Activated T-helper 1 cell treated with anti-CD3 and anti-CD28 coated beads, Interleukin-2, amount 50 U/mL, for 16 hours (primary cell): ENCODE measurements at places on chromosomes 5 and 9.

GRCh38 chr9:19200229-19200628 is 30.3 kb upstream of the DENND4C start:
- no peak for DNase-seq

DNA sequence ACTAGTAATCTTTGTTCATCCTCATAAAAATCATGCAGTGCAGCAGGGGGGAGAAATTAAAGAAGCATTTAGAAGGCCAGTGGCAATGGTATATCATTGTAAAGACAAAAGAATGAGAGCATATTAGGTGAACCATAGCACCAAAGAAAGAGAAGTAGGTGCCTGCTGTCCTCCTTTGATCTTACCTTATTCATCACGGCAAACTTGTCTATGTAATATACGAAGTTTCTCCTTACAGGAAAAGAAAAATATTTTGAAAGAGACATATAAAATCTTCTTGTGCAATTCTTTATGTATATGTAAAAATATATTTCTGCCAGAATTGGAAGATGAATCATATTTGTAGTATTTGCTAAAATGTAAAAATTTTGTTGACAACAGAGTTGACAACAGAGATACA is 411.3 kb upstream of the ARRDC3 start:
- DNase-seq = no peak

DNA sequence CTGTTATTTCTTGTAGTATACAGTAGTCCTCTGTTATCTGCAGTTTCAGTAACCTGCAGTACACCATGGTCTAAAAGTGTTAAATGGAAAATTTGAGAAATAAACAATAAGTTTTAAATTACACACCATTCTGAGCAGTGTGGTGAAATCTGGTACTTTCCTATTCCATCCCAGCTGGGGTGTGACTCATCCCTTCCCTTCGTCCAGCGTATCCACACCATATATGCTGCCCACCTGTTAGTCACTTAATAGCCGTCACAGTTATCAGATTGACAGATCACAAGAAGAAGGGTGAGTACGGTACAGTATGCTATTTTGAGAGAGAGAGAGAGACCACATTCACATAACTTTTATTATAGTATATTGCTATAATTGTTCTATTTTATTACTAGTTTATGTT is 28.9 kb downstream of the FAM151B start:
- no peak for DNase-seq

DNA sequence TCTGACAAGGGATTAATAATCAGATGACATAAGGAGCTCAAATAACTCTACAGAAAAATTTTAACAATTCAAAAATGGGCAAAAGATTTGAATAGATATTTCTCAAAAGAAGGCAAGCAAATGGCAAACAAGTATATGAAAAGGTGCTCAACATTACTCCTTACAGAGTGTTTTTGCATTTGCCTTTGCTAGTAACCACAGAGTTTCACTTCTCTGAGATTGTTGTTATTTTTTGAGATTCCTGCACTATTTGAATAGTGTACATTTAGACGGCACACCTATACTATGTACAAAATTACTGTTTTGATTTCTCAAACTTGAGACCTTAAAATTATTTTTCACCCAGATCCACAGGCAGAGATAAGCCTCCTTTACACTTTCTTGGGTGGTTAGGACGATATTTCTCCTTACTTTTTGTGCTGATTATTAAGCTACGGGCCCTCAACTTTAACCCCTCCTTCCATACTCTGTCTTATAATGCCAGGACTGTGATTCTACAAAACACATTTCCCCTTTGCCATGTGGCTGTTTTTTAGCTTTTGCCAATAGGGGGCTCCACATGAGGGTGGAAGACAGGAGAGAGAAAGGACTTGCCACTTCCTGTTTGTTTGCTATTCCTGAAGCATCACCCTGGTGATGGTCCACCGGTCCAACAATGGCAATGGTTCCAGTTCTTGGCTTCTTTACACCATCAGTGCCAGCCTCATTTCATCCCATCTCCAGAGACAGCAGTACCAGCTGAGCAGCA is 65.0 kb upstream of the DAP start:
- no peak for DNase-seq

- no peak for DNase-seq
These were observed 135.0 kb downstream of the HSD17B3 start for GRCh38 chr9:96167011-96167410.

DNA sequence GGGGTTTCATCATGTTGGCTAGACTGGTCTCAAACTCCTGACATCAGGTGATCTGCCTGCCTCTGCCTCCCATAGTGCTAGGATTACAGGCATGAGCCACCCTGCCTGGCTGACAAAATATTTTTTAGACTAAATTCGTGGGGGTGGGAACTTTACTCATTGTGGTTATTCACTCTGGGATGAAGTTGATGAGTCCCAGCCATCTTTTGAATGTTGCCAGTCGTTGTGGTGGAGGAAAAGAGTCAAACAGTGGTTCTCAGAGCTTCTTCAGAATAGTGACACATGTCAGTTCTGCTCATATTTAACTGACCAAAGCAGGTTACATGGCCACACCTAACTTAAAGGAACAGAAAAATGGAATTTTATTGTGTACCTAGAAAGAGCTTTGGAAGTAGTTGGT is 6.9 kb downstream of the SREK1 start:
- DNase-seq = no peak

GRCh38 chr5:179256328-179257175 is 88.7 kb downstream of the ADAMTS2 start:
- no peak for DNase-seq

DNA sequence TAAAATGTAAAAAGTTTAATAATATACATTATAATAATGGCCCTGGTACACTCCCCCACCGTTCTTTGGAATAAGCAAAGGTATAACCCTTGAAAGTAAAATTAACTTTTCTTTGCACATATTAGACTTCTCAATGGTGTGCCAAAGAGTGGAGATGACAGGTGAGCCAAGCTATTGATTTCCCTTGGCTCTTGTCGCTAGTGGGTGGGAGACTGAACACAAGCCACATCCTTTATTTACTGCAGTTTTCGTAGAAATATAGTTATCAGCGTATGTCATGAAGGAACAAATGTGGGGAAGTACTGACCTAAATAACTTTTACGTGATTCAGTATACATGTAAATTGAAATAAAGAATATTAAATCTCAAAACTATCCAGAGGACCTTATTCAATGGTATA is 549.3 kb downstream of the RAB3C start:
- DNase-seq = no peak

DNA sequence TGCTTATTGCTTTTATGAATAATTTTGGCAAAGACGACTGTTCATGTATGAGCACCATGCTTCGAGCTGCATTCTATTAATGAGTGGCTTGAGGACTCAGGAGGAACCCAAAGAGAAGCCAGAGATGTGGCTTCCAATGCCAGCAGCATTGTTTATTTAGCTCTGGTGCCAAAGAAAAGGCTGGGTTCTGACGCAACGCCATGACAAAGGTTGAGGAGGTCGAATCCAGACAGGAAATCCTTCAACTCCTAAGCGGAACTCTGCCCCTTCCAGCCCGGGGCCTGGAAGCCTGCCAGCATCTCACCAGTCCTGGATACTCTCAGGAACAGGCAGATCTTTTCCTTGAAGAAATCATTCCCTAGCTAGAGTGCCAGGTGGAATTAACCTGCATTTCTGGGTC is 104.4 kb downstream of the ARHGAP26 start:
- no peak for DNase-seq

DNA sequence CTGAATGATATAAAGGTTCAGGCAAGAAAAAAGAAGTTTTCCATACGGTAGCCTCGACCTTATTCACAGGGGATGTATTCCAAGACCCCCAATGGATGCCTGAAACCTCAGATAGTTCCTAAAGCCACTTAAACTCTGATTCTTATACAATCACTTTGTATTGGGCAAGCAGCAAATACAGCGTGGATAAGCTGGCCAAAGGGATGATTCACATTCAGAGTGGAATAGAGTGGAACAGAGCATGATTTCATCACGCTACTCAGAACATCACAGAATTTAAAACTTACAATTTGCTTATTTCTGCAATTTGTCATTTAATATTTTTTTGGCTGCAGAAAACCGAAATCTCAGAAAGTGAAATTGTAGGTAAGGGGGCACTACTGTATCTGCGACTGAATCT is 40.5 kb upstream of the CDH18 start:
- DNase-seq = no peak

DNA sequence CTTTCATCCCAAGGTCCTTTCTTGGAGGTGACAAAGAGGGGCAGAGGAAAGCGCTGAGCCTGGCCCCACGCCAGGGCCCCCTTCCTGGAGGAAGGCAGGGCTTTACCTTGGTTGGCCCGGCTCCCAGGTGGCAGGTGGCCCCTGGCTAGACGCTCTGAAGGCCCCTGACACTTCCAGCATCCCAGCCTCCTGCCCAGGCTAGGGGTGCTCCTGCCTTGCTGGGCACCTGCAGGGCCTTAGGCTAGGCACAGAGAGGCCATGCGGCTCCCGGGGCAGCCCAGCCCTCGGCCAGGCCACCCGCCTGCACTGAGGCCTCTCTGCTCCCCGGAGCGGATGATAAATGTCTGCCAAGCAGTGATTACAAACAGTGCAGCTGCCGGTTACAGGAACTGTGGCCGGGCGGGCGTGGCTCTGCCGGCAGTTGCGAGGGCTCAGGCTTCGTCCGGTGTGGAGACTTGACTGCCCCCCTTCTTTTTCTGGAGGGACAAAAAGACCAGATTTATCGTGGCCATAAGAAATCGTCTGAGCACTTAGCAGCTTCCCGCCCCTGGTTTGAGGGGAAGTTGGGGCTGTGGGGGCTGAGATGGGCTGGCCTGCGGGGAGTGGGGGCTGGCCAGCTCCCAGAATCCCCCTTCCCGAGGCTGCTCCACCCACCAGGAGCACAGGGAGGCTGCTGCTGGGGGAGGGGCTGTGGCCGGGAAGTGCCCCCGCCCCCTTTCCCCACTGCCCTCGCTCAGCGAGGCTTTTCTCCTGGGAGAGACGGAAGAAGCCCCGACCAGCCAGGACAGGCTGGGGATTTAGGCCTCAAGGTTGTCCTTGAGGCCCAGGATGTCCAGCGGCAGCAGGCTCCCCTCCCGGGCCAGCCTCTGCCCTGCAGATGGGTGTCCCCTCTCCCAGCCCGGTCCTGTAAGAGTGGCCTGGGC is 31.6 kb upstream of the UBAC1 start:
- no peak for DNase-seq

DNA sequence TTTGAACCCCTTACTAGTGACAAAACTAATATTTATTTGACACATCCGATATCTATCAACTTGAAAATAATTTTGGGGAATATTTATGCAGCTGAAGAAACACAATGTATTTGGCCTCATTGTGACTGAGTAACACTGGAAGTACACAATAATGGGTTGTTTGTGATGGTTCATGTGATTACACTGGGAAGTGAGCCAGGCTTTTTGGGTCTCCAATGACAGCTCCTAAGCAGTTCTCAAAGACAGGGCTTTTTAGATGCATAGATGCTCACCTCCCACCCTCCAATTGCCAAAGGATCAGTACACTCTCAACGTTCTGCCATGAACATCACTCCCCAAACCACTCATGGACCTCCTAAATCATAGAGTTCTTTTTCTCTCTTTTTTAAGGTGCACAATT is 170.0 kb downstream of the SLC24A2 start:
- DNase-seq = no peak

GRCh38 chr9:120818595-120818994 is 24.1 kb downstream of the PSMD5 start:
- no peak for DNase-seq

- DNase-seq = no peak
These were observed 26.8 kb downstream of the SMAD5 start for GRCh38 chr5:136159457-136159856.

DNA sequence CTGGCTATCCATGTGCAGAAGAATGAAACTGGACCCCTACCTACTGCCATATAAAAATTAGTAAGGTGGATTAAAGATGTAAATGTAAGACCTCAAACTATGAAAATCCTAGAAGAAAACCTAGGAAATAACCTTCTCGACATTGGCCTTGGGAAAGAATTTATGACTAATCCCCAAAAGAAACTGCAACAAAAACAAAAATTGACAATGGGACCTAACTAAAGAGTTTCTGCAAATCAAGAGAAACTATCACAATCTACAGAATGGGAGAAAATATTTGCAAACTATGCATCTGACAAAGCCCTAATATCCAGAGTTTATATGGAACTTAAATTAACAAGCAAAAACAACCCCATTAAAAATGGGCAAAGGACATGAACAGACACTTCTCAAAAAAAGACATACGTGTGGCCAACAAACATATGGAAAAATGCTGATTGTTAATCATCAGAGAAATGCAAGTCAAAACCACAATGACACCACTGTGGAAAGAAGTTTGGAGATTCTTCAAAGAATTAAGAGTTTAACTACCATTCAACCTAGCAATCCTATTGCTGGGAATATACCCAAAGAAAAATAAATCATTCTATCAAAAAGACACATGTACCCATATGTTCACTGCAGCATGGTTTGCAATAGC is 98.5 kb downstream of the NR3C1 start:
- no peak for DNase-seq

DNA sequence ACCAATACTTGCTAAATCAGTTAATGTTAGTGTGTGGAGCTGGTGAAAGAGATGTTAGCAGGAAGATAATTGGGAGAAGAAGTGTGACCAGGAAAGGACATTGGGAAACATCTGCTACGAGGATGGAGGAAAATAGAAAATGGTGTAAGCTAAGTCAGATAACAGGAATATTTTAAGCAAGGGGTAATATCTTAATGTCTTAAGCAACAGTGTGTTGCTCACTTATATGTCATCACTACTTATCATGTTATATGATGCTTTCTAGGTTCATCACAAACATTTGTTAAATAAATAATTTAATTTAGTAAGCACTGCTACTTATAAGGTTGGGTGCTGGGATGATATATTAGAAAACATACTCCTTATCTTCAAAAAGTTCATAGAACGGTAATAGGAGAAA is 326.1 kb downstream of the EDIL3 start:
- no peak for DNase-seq

- no peak for DNase-seq
These were observed 402 bp downstream of the BRD8 start for GRCh38 chr5:138177941-138178515.

- no peak for DNase-seq
These were observed 55.5 kb upstream of the STC2 start for GRCh38 chr5:173383711-173384110.

GRCh38 chr9:87370049-87370685 is 127.5 kb upstream of the DAPK1 start:
- DNase-seq = no peak

DNA sequence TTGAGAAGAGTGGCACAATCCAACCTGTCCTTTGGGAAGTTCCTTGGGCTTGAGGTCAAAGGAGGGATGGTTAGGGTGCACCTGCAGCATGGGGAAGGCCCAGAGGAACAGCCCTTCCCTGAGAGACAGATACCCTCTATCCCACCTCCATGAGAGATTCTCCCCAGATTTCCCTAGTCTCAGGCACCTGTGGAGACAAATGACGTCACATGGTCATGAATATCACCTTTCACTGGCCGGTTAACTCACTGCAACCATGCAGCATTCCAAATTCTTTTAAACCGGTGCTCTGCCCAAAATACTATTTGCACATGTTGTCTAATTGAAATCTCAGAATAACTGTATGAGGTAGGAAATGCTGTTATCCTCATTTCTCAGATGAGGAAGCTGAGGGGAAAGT is 15.6 kb upstream of the TRIO start:
- DNase-seq = no peak

GRCh38 chr9:121732389-121732788 is 81.0 kb downstream of the DAB2IP start:
- no peak for DNase-seq

- no peak for DNase-seq
These were observed 284.1 kb upstream of the GRAMD2B start for GRCh38 chr5:126139086-126139485.
